ENCODE measurements at places on chromosomes 2 and 18.

DNA sequence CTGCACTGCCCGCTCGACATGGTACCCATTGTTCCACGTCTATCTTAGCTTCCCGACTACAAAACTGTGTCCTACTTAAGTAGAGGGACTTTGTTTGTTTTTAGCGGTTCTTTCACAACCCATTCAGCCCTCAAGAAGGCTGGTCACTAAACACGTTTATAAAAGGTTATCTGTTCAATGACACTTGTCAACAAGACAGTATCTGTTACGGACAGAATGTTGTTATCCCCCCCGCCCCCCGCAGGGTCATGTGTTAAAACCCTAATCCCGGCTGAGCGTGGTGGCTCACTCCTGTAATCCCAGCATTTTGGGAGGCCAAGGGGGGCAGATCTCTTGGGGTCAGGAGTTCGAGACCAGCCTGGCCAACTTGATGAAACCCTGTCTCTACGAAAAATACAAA, 40.4 kb upstream of the CREG2 start:
- no peak for DNase-seq

- no peak for DNase-seq
Measured at GRCh38 chr2:167706800-167707199, 540.6 kb downstream of the STK39 start.

DNA sequence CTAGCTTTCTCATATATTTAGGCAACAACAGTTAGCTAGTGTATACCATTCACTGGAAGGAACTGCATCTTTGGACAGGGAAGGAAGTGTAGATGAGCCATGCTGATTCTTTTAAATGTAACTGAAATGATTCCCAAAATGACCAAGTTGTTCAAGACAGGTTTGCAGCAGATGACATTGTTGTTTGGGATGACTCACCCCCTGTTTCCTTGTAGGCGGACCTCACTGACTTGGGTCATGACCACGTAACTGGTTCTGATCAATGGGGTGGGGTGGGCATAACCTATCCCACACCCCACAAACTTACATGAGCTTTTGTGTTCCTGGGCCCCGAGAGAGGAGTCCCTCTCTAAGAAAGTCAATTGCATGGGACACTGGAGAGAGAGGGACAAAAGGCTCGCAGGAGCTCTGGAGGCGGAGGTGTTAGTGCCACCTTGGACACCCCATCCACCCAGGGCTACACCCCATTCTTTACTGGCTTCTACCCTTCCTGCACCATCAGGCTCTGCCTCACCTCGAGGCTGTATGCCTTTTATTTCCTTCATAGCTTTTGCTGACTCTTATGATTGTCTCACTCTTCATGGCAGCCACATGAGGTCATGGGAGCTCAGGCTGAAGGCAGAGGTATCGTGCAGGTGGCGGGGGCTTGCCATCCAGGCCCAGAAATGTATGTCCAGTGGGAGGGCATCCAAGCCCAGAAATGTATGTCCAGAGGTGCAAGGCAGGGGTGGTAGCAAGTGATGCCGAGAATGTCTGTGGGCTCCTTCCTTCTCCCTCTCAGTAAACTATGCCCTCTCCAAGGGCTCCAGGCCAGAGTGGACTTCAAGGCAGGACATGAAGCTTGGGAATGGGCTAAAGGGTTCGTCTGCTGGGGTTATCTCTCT, 108.0 kb downstream of the TWIST2 start:
- DNase-seq = no peak

DNA sequence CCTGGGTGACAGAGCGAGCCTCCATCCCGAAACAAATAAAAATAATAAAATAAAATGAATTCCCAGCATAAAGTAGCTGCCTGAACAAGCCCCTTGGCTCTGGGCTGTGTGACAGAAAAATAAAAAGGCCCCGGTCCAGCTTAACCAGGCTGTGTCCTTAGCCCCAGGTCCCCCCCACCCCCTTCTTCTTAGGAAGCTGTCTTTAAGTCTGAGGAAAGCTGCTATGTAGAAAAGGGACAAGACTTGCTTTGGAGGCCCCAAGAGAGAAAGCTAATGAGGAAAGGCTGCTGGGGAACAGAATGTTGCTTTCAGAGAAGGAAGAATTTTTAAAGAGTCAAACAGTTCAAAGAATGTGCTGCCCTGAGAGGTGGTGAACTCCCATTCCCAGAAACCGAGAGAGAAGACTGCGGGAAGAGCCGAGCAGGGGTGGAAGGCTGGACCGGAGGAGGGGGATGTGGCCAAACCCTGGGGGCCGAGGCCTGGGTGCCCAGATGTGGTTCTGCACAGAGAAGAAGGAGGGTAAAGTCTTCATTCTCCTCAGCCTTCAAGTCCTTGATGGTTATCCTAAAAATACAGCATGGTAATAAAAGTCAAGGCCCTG, 61.9 kb downstream of the CENPO start:
- no peak for DNase-seq

DNA sequence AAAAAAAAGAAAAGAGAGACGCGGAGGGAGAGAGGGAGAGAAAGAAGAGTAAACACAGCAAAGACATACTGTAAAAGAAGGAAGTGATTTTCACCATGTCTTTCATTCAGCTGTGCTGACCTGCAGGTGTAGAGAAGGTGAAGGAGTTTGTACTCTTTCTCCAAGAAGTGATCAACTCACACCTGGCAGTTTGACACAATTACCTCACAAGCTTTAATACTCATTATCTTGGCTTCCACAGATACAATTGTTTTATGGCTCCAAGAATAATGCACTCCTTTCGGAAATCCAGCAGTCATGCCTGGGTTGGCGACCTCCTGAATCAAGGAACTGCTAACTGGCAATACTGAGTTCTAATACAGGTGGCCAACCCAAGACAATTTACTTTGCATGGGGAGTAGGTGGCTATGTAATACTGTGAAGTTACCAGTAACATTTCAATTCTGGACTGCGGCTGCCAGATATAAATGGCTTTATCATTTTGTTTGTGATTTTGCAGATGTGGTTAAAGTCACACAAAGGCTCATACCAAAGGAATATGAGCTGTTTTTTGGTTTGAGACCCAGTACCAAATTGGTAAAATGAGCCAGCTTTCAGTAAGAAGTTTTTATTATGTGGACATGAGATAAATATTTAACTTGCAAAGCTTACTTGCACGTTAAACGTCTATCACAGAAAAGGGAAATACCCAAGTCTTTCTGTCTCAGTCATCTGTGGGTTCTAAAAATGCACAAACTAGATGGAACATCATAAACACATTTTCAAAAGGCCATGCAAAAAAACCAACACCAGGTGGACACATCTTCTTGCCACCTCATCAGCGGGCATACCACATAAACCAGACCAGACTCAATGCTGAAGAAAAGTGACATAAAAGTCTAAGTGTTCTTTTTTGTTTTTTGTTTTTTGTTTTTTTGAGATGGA, 69.3 kb downstream of the NCKAP5 start:
- no peak for DNase-seq

DNA sequence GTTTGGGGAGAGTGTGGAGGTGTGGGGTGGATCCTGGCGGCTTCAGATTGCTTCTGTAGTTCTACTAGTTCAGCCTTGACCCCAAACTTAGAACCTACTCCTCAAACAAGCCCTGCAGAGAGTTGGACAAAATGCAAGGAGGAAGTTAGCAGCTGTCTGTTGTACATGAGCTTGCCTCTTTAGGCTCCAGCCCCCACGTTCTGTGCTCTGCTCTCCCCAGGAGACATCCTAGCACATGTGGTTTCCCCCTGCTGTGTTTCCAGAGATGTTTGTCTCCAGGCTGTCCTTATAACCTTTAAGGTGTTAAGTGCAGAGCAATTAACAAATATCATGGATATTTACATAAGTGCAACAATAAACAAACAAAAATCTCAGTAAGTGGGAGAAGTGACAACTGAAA, 111.1 kb downstream of the ACOXL start:
- DNase-seq = no peak

- no peak for DNase-seq
Measured at GRCh38 chr18:40006634-40007033, 1948.4 kb upstream of the PIK3C3 start.

DNA sequence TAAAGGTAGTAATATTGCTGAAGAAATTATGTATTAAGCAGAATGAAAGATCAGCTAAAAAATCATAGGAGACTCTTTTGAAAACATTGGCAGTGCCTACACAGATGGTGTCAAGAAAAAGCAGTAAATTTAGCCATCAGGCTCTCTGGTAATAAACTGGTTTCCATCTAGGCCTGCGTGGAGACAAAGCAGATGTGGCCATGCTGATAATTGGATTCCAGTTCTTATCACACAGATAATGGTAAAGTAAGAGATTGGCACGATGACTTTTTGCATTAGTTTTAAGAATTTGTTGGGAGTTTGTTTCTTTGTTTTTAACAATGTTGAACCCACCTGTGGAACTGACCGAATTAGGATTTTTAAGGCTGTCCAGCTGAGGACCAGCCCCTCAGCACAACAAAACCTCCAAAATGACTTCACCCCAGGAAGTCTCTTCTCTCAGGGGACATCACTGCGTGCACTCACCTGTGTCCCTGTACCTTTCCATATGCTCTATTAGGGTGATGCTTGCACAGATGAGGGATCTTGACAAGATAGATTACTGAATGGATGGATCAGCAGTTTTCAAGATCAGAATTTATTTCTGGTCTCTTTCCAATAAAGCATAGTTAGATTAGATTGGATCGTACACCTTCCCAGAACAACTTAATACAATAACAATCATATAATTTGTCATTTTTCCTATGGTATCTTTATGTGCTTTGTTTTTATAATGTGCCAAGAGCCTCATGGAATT, 69.1 kb upstream of the DNAJC10 start:
- no peak for DNase-seq

DNA sequence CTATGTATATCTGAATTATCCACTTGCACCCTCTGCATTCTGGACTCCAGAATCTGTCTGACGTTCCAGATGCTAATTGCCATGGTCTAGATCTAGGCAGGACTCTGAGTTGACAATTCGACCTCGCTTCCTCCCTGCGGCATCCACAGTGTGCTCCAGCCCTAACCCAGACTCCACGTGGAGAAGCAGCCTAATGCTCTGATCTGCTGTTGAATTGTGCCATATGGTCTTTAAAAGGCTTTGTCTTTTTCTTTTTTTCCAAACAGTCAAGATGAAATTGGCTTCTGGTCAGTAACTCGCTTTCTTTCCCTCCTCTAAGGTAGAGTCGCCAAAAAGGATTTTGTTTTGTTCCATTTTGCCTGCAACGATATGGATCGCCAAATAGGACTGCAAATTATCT, 752.6 kb upstream of the ID2 start:
- no peak for DNase-seq

GRCh38 chr18:54787121-54787520, 41.2 kb upstream of the RAB27B start:
- no peak for DNase-seq

GRCh38 chr2:181977661-181978350, 7.8 kb upstream of the PPP1R1C start:
- DNase-seq = no peak

DNA sequence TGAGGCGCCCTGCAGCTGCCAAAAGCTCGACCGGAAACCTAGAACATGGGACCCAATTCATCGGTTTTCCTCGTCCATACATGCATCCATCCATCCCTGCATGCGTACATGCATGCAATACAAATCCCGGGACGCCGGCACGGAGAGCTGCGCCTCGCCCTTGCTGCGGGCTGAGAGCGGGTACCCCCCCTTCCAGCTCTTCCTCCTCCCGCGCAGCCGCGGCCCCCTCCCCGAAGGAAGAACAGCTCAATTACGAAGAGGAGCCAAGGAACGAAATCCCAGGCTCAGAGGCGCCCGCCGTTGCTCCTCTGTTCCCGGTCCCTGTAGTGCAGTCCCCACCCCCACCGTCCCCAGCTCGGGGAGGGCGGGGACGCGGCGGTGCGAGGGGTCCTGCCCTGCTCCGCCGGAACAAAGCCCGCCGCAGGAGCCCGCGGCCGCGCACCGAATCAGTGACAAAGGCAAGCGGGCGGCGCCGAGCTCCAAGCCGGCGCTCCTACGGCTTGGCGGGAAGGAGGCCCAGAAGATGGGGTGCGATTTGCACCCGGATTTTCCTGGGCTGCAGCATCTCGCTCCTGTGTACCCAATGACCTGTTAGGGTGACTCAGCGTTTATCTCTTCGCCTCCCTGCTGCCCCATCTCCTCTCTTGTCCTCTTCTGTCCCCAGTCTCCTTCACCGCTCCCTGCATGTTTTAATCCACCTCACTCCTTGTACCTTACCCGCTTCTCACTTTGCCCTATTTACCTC, 8.9 kb upstream of the POU3F3 start:
- DNase-seq = no peak

DNA sequence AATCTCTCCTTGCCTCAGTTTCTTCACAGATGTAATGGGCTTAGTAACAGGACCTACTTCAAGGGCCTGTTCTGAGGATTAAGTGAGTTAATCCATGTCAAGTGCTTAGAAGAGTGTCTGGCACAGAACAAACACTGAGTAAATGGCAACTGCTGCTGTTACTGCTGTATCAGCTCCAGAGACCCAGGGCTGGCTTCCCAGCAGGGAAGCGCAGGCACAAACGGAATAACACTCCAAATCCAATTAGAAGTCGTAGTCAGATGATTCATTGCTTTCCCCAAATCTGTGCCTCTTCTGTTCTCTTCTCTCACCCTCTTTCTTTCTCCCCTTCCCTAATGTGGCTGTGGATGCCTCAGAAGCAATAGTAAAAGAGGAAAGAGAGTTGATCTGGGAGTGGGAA, 101.1 kb upstream of the FZD7 start:
- no peak for DNase-seq

GRCh38 chr18:23683671-23684070, 5.6 kb upstream of the LAMA3 start:
- DNase-seq = no peak

DNA sequence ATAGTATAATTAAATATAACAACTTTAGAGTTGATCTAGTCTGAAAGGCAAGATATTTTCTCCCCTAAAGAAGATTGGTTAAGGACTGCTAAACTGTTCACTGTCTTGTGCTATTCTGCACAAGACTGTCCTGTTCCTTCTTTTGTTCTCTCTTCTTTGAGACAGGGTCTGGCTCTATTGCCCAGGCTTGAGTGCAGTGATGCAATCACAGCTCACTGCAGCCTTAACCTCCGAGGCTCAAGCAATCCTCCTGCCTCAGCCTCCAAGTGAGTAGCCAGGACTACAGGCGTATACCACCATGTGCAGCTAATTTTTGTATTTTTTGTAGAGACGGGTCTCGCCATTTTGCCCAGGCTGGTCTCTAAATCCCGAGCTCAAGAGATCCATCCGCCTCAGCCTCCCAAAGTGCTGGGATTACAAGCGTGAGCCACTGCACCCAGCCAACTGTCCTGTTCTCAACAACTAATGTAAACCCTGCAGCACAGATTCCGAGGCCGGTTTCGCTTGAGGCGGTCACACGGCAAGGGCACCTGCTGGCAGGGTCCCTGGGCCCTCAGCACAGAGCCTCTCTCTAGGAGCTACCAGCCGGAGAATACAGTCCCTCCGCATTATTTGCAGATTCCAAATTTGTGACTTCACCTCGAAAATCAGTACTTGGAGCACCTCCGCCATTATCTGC, 16.4 kb downstream of the PXDN start:
- DNase-seq = no peak

Measured in activated naive CD4-positive, alpha-beta T cell (primary cell).